Activated CD4-positive, alpha-beta T cell treated with anti-CD3 and anti-CD28 coated beads, Interleukin-2, Interleukin-4, amounts not matched to agents 100 ng/mL and 50 ng/mL, durations not matched to agents 16 hours and 8 hours (primary cell): ENCODE measurements at places on chromosomes 2 and 18.

DNA sequence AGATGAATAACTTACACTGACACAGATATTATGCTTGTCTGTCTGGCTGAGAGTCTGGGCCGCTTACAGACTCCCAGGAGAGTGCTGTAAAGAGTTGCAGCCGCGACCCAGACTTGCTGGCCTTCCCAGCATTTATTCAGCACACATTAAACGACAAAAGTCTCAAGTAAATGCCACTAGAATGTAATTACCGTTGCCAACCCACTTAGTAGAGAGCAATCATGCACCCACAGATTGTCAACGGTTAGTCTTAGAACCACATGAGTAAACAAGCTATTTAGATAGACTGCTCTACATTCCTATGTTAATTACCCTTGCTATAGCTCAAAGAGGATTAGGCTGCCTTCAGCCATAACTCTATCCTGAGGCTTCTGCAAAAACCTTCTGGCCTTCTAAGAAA is 47.8 kb upstream of the C2orf74 start:
- DNase-seq, result no peak

GRCh38 chr18:76467371-76468190 is 27.5 kb downstream of the ZNF516 start:
- DNase-seq, result no peak

GRCh38 chr2:11069566-11070185 is 85.6 kb upstream of the SLC66A3 start:
- DNase-seq, result no peak

GRCh38 chr2:65420712-65421431 is 11.5 kb downstream of the SPRED2 start:
- peak; percentile 15 for DNase-seq

- no peak for DNase-seq
These were observed 63.3 kb upstream of the NEDD4L start for GRCh38 chr18:57980573-57981307.

GRCh38 chr2:108403494-108403893 is 25.7 kb downstream of the SULT1C4 start:
- no peak for DNase-seq

DNA sequence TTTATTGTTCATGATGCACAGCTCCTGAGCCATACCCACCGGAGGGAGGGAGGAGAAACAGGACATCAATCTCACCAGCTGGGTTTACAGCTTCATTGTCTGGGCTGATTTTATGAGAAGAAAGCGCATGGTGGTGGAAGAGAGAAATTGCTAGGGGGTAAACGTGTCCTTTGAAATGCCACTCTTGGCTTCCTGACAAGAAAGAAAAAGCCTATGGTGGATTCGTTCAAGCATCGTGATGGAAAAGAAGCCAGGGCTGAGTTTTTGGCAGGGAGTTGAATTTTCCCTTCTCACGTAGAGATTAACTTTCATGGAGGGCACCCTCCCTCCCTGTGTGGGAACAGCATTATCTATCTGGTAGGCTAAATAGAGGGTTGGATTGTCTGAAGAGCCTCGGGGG is 502.0 kb downstream of the SLC4A3 start:
- no peak for DNase-seq

- DNase-seq, result no peak
These were observed 93.9 kb downstream of the RHOB start for GRCh38 chr2:20540587-20541293.

DNA sequence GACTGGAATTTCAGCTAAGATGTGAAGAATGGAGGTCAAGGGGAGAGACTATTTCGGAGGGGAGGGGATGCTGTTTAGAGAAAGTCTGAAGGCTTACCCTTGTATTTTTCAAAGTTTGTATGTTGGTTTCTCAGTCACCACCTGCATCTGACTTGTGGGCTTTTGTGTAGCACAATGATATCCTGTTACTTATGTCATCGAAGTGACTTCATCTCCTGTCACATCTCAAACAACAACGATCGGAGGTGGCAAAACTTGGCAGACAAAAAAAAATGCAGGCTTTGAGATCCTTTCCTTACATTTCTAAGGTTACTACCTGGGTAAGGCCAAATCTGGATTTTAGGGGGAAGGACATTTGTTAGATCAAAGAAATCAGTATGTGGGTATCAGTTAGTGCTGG is 11.7 kb upstream of the CXCR4 start:
- peak; percentile 56 for DNase-seq

- DNase-seq, result no peak
These were observed 9.1 kb upstream of the DYTN start for GRCh38 chr2:206727287-206727686.

GRCh38 chr2:229417176-229417575 is 146.1 kb upstream of the PID1 start:
- no peak for DNase-seq

GRCh38 chr2:1614564-1614963 is 129.8 kb downstream of the PXDN start:
- DNase-seq, result no peak

DNA sequence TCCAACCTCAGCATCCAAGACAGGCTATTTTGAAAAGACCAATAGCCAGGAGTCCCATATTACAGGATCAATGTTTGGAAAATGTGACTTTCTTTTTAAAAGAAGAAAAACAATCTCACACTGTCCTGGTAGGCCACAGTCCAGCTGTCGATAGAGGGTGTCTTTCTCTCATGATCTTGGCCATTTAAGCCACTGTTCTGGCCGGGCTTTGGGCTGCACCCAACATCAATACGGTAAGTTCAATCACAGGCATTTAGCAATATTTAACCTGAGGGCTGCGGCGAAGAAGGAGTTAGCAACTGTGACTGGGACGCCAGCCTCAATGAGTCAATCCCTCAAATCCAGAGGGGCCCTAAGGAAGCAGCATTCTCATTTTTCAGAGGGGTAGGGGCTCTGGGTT is 69.0 kb downstream of the CELF4 start:
- no peak for DNase-seq

- DNase-seq, result no peak
These were observed 17.3 kb downstream of the C2orf42 start for GRCh38 chr2:70173520-70173919.

GRCh38 chr18:55296778-55297177 is 291.2 kb downstream of the TCF4 start:
- DNase-seq, result no peak

GRCh38 chr18:63301434-63301833 is 18.1 kb downstream of the BCL2 start:
- peak; percentile 58 for DNase-seq

GRCh38 chr2:52365946-52366345 is 1334.0 kb upstream of the NRXN1 start:
- no peak for DNase-seq

DNA sequence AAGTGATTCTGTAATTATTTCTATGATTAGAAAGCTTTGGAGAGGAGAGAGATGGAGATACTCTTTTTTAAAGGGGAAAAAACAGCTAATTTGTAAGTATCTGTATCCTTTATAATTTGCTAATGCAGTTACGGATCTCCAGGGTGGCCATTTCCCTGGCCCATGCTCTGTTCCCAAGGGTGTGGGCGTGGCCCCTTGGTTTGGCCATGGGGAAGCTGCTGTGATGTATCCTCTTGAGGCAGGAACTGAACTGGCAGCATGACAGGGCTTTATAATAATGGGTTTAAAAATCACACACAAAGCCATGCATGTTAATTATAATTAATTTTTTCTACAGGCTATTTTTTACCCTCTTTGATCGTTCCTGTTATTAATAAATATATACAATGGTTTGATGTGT is 27.0 kb downstream of the TRAPPC12 start:
- no peak for DNase-seq

- no peak for DNase-seq
These were observed 35.2 kb downstream of the XRCC5 start for GRCh38 chr2:216144372-216144771.

GRCh38 chr2:176768185-176768584 is 444.4 kb upstream of the HNRNPA3 start:
- DNase-seq, result no peak

- peak; percentile 17 for DNase-seq
These were observed 209.6 kb downstream of the STK39 start for GRCh38 chr2:168037778-168038177.

GRCh38 chr2:161999321-161999720 is 74.7 kb downstream of the DPP4 start:
- no peak for DNase-seq

- no peak for DNase-seq
These were observed 97.2 kb downstream of the ARL4C start for GRCh38 chr2:234399451-234400246.

- DNase-seq, result no peak
These were observed 213.8 kb downstream of the SP3 start for GRCh38 chr2:173751245-173751975.

- no peak for DNase-seq
These were observed 17.4 kb upstream of the TP53I3 start for GRCh38 chr2:24101992-24102391.

DNA sequence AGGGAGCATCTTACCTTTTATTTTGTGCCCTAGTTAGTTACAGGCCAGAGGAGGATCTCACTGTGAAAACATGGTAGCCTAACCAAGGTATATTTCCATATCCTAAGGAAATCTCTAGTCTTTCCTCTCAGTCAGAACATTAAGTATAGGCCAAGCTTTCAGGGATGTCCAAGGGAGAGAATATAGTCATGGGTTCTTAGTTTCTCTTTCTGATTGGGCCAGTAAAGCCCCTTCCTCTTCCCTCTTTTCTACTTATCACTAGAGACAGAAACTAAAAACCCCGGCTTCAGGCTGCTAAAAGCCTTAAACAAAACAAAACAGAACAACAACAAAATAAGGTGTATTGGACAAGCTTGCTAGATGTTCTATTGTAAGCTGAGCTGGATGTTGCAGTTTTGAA is 44.3 kb upstream of the TNFRSF11A start:
- DNase-seq, result no peak

- no peak for DNase-seq
These were observed 203.5 kb downstream of the LPIN1 start for GRCh38 chr2:11949732-11950523.

GRCh38 chr18:23643815-23644490 is 18.8 kb downstream of the ANKRD29 start:
- DNase-seq, result no peak

DNA sequence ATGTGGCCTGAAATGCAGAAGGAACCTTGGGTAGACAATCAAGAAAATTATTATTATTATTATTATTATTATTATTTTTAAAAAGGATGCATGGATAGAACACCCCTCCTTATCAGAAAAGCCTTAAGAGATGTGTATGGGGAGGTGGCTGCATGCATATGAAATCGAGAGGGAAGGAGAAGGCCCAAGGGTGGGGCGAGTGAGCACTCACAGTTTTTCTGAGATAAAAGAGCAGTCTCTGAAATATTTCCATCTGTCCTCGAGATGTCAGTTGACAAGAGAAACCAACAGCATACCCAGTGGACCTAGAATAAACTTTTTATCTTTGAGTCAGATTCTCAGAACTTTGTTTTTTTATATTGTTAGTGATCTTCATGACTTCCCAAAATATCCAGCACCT is 282.9 kb downstream of the GPD2 start:
- DNase-seq, result no peak

GRCh38 chr2:12715258-12716031 is 1.3 kb upstream of the TRIB2 start:
- DNase-seq, result no peak

GRCh38 chr18:76927223-76927725 is 104.9 kb downstream of the ZNF236 start:
- no peak for DNase-seq

GRCh38 chr2:71689968-71690834 is 236.8 kb downstream of the DYSF start:
- DNase-seq, result no peak

DNA sequence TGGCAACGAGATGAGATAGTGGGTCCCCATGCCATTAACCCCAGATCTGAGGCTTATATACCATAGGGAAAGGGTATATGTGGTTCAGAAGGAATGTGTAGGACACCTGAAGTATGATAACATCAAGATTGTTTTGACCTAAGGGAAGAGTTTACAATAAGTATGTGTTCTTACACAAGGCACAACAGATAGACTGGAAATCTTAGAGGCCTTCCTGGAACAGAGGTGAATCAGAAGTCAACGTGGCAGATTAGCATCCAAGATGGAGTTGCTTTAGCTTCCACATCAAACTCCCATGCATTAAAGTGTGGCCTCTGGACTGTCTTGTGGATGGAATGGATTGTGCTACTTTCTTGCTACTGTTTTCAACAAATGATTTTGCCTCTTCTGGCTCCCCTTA is 116.6 kb upstream of the NT5C1B start:
- DNase-seq, result no peak

- no peak for DNase-seq
These were observed 64.0 kb upstream of the TRIB2 start for GRCh38 chr2:12652723-12653122.

- DNase-seq, result no peak
These were observed 7.7 kb upstream of the ALLC start for GRCh38 chr2:3650140-3650920.

DNA sequence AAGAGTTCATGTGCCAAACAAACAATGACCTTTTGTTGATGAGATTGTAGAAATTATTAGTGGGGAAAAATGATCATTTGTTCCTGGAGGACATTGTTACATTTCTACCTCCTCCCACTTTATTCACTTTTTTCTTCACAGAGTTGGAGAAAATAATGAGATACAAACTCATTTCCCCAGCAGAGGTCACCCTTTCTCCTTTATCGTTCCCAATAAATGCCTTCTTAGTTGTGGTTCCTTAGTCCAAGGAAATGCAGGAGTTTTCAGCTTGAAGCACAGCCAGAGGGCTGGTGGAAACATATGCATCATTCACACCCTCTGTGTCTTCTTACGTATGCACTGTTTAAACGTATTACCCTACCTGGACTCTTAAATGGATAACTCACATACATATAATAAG is 108.8 kb downstream of the SLC4A3 start:
- peak; percentile 25 for DNase-seq

DNA sequence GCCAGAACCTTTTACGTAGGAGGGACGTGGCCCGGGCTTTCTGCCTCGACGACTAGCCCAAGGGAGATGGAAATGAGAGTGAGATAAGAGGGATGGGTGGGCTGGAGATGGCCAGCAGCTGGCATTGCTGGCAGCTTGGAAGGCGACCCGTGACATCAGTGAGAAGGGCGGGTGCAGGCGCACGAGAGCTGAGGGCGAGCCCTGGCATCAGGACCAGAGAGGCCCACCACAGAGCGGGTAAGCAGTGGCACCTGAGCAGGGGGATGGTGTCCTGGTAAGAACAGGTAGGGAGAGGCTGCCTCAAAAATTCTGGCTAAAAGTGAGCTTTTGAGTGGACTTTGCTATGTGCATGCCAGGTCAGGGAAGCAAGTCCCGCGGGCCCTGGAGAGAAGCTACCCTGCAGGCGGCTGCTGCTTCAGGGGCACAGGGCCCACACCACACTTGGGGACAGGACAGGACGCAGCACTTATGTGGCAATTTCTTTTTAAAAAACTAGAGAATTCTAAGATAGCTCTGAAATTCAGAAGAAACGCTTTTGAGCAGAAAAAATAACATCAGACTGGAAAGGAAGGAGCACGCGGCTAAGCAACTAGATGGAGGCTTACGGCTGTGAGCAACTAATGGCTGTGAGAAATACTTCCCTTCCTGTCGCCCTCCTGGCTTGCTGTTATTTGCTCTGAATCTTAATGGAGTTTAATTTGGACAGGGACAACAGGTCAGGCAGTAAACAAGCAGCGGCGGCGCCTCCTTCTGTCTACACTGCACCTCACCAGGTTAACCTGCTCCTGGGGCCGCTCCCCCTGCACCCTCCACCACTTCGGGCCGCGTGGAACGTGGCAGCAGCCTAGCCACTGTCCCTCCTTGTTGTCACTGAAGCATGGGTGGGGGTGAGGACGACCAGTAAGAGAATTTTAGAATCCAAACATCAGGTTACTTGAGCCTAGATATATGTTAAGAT is 20.5 kb downstream of the THAP4 start:
- no peak for DNase-seq
